GM20000 (cell line): ENCODE measurements at places on chromosomes 16 and 17.

DNA sequence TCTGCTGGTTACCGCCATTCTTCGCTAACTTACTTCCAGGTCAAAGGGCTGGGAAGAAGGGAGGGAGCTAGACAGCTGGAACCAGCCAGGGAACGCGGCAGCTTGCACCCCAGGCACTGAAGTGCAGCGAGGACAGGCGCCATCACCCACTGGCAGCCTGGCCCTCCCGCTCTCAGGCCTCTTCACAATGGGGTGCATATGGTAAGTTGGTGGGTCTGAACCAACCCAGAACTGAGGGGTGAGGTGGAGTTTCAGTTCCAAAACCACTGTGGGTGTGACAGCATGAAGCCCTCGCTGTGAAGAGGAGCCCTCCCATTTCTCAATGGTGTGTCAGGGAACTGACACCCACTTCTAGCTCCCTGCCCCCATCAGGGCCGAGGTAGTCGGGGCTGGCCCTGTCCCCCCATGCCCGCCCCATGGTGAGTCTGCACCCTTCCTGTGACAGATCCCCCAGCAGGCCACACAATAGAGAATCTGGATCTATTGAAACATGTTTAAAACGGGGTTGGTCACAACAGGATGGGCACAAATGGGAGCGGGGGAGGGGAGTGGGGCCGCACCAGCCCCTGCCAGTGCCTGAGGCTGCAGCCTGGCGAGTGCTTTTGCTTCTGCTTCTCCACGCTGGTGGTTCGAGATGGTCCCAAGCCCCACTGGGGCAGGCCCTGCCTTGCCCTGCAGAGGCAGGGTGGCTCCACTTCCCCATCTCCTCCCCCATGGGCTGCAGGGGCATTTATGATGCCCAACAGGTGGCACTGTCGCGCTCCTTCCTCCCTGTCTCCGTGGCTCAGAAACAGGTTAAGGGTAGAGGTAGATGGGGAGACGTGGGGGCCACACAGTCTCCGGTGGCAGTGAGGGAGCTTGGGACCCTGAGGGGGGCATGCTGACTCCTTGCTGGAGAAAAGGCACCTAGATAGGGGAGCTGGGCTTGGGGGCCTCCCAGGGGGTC, 2.3 kb downstream of the LIMD2 start:
- DNase-seq = peak; percentile 78

- DNase-seq = no peak
Measured at GRCh38 chr17:17198281-17198680, 7.9 kb downstream of the PLD6 start.

DNA sequence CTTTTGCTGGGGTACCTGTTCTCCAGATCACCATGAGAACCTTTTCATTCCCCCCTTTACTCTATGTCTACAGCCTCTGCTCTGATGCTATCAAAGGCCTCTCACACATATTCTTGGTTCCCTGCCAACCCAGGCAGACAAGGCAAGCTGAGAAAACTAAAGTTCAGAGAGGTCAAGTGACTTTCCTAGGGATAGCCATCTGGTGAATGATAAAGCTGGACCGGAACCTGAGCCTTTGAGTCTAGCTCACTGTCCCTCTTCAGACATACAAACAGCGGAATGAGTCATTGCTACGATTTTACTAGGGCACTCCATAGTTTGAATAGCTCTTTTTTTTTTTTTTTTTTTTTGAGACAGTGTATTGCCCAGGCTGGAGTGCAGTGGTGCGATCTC, 73.3 kb downstream of the XYLT1 start:
- no peak for DNase-seq

- no peak for DNase-seq
Measured at GRCh38 chr16:30581457-30581856, 4.0 kb downstream of the ZNF785 start.

GRCh38 chr16:27205423-27206065, 2.2 kb downstream of the KDM8 start:
- no peak for DNase-seq

DNA sequence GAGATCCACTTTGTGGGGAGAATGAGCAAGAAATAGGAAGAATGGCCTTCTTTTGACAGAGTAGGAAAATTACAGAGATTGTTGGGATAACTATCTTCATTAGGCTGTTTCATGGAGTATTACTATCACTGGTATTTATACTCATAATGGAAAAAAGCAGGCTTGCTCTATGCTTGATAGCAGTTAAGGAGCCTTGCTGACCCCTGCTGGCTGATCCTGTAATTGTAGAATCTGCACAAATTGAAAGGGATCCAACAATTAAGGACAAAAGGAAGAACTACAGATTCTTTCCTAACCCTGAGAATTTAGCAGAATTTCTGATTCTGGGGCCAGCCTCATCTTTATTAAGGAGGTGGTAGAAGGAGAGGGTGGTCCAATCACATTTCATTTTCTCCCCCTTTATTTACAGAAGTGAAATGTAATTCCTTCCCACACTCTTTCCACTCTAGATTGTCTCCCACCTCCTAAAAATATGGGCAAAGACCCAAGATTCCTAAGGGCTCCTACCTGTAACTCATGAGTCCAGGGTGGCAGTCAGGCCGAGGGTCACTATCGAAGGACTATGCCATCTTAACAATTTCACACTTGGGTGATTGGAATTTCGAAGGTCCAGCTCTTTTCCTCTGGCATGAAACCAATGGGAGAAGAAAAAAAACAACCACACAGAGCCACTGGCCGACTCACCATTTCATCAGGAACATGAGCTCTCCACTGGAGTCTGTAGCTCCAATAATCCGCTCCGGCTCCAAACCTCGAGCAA, 26.3 kb downstream of the NFE2L1 start:
- peak; percentile 49 for DNase-seq

DNA sequence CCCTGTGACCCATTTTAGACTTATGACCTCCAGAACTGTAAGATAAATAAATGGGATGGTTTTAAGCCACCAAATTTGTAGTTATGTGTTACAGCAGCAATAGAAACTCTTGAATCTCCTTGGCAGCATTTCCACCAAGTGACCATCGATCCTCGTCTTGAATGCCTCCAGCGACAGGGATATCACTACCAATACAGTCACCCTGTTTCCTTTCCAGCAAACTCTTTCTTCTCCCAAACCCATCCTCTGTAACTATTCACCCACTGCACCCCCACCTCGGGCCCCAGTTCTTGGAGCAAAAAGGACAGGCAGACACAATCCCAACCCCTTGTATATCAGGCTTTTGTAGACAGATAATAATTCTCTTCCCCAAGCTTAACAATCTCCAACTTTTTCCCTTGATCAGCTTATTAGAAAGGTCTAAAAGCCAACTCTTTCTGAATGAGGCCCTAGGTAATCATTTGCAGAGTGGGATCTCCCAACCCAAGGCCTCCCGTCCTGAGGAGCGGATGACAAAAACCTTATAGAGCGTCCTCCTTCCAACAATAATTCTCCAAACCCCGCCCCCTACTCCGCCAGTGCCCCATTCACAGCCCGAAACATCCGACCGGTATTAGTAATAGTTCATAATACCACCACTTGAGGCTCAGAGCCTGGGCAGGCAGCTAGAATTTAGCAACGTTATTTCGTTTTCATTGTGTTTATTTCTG, 14.7 kb upstream of the PLLP start:
- no peak for DNase-seq

GRCh38 chr16:87845213-87845612, 24.1 kb downstream of the SLC7A5 start:
- no peak for DNase-seq

- peak; percentile 39 for DNase-seq
Measured at GRCh38 chr16:69465083-69465721, 40.8 kb downstream of the CYB5B start.

DNA sequence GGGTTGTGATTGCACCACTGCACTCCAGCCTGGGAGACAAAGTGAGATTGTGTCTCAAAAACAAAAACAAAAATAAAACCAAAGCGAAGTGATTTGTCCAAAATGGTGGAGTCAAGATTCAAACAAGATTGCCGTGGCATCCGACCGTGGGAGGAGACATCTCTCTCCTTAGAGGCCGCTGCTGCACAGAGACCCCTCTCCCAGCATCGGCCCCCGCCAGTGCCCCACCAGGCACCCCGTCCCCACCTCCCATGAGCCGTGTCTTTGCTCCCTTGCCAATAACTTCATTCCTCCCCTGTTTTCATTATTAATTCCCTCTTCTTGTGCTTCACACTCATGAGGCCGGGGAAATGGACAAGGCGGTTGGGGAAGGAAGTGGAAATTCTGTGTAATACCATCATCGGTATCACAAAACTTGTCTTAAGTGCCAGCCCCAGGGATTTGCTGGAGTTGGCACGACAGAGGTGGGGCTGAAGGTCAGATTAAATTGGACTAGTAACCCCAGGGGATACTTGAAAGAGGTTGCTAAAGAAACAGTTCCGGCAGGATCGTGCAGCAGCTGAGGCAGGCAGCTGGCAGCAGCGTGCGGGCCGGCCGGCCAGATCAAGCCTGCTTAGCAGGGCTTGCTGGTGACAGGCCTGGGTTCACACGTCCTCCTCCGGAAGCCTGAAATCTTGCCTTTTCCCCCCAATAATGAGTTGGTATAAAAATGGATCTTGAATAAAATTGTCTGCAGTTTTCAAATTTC, 66.8 kb downstream of the RTN4RL1 start:
- no peak for DNase-seq

DNA sequence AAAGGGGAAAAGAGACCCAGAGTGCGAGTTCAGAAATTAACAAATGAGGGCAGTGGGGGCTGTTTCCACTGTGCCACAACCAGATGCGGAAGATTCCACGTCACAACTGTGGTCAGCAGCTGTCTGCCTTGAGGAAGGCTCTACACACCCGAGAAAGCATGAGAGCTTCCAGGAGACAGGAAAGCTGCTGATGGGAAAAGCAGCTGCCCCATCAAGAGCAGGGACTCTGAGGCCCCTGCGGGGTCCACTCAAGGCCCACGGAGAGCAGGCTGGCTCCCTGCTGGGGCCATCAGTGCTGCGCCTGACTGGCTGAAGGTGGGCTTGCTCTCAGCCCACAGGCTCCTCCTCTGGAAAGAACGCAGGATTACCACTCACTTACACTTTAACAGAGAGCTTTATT, 14.8 kb upstream of the TRAP1 start:
- DNase-seq = no peak

- DNase-seq = no peak
Measured at GRCh38 chr17:62717589-62717855, 90.1 kb downstream of the MRC2 start.

DNA sequence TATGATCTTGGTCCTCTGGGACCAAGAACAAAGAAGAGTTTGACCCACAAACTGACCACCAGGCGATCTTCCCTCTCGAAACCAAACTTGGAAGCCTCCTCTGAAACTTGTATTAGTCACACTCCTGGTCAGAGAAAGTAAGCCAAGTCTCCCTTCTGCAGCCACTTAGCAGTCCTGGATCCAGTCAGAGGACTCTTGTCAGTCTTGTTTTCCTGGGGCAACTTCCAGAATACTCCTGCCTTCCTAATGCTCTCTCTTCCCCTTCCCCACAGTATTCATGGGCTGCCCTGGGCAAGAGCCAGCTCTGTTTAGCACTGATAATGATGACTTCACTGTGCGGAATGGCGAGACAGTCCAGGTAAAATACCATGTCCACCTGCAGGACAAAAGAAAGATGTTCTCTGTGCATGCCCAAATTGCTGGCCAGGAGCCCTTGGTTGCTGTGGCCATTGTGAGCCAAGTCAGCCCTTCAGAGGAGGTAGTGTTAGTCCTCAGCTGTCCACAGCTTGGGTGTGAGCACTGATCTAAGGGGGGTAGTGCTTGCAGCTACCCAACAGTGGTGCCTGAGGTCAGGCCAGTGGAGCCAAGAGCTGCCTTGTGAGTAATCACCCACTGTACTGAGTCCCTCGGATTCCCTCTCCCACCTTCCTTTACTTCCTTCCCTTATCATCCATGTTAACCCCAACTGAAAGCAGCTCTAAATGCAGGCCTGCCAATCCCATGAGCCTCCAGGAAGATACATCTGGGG, 31.2 kb downstream of the CDH3 start:
- DNase-seq = no peak

DNA sequence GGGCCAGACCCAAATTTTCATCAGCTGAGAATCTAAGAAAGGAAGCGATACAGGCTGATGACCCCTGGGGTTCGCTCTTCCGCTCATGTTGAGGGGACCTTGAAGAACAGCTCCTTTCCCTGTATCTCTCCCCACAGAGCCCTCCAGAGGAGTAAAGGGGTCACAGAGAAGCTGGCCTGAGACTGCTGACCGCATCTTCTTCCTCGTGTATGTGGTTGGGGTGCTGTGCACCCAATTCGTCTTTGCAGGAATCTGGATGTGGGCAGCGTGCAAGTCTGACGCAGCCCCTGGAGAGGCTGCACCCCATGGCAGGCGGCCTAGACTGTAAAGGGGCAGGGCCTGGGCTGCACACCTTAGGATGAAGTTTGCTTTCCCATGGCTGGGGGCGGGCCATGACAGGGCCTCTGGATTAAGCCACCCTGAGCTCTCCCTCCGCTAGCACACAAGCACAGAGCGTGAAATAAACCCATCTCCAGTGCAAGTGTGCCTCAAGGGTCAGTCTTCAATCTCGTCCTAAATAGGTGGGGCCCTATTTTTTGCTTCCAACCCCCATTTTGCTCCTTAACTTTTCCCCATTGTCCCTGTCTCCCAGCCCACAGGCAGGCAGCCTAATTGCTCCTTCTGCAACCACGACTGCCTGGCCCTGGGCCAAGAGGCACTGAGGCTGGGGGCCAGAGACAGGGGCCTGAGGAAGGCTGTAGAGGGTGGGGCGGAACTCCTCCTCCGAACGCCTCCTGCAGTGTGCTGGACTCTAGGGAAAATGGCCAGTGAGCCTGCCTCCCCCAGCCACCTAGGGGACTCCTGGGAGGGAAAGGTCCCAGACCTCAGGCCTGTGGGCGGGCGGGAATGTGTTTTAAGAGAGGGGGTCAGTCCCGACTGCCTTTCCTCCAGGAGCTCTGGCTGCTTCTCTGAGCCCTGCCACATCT, 3.6 kb downstream of the ZACN start:
- DNase-seq = no peak

GRCh38 chr17:28498652-28499363, 7.3 kb upstream of the FOXN1 start:
- no peak for DNase-seq
